ENCODE measurements at places on chromosomes 1 and 21.

GRCh38 chr1:204673909-204674649, 11.5 kb downstream of the LRRN2 start:
- no peak for DNase-seq

DNA sequence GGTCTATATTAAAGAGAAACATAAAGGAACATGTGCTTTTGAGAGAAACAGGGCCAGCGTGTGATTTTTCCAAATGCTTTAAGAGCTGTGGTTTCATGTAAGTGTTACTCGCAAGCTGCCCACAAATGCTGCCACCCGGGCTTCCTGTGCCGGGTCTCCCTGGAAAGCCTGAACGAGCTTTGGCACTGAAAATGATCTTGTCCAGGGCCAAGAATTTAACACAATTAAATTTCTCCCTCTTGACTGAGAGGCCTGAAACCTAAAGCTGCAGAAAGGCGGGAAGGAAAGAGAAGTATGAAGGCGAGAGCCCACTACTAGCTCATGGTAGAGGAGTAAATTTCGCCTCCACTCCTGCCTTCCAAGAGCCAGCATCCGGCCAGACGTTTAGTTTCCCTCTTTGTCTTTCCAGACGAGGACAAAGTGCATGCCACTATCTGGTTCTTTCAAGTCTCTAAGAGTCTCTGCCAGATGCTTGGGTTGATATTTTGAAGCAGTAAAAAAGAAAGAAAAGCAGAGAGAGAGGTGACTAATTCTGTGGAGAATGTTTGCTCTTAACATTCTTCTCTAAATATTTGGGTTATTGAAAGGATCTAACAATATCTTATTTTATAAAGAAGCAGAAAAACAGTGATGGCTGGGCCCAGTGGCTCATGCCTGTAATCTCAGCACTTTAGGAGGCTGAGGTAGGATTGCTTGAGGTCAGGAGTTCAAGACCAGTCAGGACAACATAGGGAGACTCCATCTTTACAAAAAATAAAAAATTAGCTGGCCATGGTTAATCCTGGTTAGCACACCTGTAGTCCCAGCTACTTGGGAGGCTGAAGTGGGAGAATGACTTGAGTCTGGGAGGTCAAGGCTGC, 100.0 kb upstream of the HNRNPU start:
- DNase-seq: no peak

DNA sequence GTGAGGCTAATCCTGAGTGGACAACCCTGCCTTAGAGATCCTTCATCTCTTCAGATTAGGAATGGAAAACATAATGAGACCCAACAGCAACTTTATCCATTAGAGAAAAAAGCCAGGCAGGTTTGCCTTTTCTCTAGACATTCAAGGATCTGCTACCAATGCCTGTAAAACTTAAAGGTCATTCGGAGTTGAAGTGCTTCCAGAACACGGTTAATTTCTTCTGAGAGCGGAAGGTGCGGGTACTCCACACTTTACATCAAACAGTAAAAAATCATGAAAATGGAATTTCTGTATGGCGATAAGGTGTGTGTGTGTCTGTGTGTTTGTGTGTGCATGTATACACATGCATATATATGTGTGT, 65.2 kb upstream of the PRKACB start:
- DNase-seq: no peak

- no peak for DNase-seq
Measured at GRCh38 chr1:209390764-209391163, 192.8 kb upstream of the CAMK1G start.

DNA sequence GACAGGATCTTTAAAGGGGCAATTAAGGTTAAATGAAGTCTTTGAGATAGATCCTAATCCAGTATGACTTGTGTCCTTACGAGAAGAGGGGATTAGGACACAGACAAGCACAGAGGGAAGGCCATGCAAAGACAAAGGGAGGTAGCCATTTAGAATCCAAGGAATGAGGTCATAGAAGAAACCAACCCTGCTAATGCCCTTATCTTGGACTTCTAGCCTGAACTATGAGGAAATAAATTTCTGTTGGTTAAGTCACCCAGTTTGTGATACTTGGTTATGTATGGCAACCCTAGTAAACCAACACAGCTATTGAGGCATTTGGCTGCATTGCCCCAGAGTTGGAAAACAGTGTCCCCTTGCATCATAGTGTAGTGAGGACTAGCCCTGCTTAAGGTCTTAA, 121.3 kb downstream of the MAST2 start:
- no peak for DNase-seq

- DNase-seq: no peak
Measured at GRCh38 chr1:58709540-58710175, 9.8 kb upstream of the MYSM1 start.

- DNase-seq: no peak
Measured at GRCh38 chr1:13832100-13832499, 132.1 kb downstream of the PRDM2 start.

GRCh38 chr1:36989241-36989640, 45.1 kb downstream of the GRIK3 start:
- peak; percentile 42 for DNase-seq

DNA sequence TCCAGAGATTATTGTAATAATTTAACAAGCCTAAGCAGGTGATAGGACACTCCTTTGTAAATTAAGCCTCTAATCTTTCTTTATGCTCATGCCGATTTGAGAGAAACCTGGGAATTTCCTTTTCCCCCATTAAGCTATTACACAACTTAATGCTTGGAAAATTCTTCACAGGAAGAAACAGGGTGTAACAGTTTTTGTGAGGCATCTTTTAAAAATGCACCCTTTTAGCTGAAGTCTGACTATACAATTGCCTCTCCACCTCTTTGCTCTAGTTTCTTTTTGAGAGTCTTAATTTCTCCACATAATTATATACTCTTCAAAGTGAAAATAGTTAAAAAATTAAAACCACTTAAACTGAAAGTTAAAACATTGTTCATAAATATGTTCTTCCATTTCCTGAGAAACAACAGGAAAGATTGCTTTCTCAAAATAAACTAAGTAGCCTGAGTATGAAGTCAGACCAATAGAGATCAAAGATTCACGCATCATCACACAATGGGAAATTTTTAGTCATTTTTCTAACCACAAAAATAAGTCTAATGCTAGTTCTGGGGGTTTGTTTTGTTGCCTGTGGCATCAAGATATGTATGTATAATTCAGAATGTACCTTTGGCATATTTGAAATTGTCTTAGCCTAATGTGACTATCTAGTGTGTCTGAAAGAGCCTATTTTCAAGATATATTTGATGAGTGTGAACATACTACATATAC, 34.7 kb downstream of the LRRC8D start:
- DNase-seq: no peak

DNA sequence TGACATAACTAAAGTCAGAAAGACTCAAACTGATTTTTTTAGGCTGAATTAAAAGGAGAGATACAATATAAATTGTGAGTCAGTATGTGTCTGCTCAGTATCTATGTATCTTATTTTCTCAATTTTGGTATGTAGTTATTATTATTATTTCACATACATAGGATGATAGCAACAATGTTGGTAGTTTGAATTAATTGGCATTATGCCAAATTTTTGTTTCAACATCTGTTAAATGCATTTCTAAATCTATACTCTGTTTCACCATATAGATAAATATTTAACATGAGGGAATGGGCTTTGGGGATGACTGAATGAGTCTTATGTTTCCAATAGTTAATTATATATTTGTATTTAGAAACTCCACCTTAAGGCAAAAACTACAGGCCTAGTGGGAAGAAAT, 12.6 kb upstream of the HMCN1 start:
- no peak for DNase-seq

GRCh38 chr1:92365378-92366039, 66.7 kb downstream of the RPAP2 start:
- no peak for DNase-seq

GRCh38 chr1:27388337-27389005, 4.0 kb upstream of the GPR3 start:
- peak; percentile 31 for DNase-seq

GRCh38 chr1:33244809-33245186, 11.5 kb upstream of the ZNF362 start:
- DNase-seq: no peak

DNA sequence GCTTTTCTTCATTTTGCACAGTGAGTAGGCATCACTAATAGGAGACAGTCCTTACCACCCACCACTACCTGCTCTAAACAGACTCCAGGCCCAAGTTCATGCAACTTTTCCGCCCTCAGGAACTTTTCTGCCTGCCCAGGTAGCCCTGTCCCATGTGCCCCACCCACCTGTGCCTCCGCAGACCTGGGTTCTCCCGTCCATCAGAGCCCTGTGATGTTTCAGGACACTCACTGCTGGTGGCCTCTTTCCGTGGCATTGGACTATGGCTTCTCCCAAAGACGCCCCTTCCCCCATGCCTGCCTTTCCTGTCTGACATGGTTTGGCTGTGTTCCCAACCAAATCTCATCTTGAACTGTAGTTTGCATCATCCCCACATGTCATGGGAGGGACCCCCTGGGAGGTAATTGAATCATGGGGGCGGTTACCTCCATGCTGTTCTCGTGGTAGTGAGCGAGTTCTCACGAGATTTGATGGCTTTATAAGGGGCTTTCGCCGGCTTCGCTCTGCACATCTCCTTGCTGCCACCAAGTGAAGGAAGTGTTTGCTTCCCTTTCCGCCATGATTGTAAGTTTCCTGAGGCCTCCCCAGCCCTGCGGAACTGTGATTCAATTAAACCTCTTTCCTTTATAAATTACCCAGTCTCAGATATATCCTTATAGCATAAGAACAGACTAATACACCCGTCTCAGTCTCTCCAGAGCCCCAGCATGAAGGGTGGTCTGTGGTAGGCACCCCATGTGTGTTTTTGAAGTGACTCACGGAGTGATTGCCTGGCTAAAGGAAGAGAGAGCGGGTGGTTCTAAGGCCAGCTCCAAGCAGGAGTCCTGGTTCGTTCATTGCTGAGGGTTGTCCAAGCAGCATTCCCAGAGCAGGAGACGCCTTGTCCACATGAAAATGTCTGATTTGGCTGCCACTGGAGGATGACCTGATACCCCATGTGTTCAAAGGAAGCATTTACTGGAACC, 86.0 kb upstream of the ZBTB40 start:
- no peak for DNase-seq

- no peak for DNase-seq
Measured at GRCh38 chr1:93991271-93991670, 82.0 kb upstream of the GCLM start.

DNA sequence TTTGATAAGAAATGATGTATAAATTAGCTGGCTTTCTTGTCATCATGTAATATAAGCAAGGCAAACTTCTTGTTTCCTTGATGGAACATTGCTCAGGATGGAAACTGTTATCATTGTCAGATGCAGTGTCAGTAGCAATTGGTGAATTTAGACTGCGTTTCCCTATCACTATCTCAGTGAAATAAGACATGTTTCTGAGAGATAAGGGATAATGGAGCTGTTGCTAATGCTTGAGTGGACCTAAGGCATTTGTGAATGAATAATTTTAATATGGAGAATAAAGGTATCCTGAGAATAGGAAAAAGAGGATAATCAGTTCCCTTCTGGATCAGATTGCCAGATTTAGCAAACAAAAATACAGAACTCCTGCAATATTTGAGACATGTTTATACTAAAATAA, 160.9 kb downstream of the HLX start:
- DNase-seq: no peak

DNA sequence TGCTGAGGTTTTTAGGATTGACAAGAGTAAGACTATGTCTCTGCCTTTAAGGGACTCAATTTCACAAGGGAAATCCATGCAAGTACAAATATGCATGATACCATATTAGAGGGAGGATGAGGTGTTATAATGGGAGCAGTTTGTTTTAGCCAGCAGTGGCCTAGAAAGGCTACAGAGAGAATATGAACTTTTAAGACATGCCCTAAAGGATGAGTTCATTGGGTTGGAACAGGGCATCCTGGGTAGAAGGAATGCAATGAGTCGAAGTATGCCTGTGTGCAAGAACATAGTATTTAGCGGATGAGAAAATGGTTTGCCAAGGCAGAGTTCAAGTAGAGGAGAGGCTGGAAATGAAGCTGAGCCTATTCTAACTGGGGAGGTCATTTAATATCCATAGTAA, 32.6 kb upstream of the LEPR start:
- no peak for DNase-seq

GRCh38 chr1:115091572-115091971, 2.3 kb upstream of the TSPAN2 start:
- no peak for DNase-seq

- no peak for DNase-seq
Measured at GRCh38 chr1:235781807-235782206, 84.9 kb downstream of the LYST start.

Data from substantia nigra (tissue), 51 donors.